ENCODE measurements at places on chromosomes 6 and 20. TPM values are rescaled to one million over a fixed set of nuclear protein-coding genes. Genes with fewer than 3 reads are reported as not detected.

The HLA-DQB2 gene
- not detected for total RNA-seq

The CAGE1 gene
- 0.16 TPM for total RNA-seq

The KIF25 gene
- 0.72 TPM for total RNA-seq

The SLC32A1 gene
- 0.09 TPM for total RNA-seq

The TNFRSF6B gene
- not detected for total RNA-seq

The STMND1 gene
- not detected for total RNA-seq

The BPIFA1 gene
- total RNA-seq: not detected

The FAM217A gene
- not detected for total RNA-seq

The C6orf118 gene
- 8.2 TPM for total RNA-seq

The SYNDIG1 gene
- total RNA-seq: 0.49 TPM

The SLC17A1 gene
- not detected for total RNA-seq

The COL10A1 gene
- not detected for total RNA-seq

The NR2E1 gene
- total RNA-seq: not detected

The LY86 gene
- total RNA-seq: not detected

Measured in neural crest cell (in vitro differentiated cells).